ENCODE measurements at places on chromosomes 1 and 21.

DNA sequence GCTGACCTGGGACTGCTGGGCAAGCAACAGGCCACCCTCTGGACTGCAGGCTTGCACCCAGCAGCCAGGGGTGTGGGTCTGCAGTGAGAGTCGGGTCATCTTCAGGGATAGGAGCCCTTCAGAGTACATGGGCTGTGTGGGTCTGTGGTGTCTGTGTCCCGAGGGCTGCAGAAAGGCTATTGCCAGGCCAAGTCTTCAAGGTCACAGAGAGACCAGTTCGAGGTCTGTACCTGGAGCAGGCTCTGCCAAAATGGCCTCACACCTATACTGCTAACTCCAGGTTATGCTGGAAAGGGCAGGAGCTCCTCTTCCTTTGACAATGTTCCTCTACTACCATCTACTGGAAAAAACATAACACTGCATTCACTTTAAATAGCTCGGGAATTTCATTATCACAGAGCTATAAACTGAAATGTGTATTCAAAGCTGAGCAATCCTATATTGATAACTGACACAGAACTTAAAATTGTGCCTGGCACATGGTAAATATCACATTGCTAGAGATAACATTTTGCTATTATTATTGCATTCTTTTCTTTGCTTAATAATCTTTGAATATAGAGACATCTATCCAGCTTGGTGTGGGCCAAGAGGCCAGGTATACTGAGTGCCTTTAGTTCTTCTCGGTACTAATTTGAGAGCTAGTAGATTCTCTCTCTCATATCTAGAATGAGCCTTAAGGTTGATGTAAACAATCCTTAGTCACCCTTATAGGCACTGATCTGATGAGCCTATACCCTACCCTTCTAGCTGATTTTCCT lies 6.9 kb upstream of the DNAH14 start:
- peak; percentile 40 for DNase-seq

DNA sequence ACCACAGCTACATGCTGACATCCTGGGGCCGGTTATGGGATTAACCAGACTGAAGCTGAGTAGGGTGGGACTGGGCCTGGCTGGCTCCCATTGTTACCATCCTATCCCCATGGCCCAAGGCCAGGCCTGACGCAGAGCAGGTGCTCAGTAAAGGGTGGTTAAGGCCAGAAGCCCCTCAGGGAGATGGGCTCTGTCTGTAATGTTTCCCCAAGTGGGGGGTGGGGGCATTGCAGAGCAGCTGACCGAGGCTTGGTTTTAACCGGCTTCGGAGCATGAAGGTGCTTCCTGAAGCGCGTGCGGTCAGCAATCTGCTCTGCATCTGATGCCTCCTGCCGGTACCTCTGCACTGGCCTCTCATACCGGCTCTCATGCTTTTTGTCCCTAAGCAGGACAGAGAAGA lies 83.4 kb upstream of the ACTL8 start:
- DNase-seq = no peak

DNA sequence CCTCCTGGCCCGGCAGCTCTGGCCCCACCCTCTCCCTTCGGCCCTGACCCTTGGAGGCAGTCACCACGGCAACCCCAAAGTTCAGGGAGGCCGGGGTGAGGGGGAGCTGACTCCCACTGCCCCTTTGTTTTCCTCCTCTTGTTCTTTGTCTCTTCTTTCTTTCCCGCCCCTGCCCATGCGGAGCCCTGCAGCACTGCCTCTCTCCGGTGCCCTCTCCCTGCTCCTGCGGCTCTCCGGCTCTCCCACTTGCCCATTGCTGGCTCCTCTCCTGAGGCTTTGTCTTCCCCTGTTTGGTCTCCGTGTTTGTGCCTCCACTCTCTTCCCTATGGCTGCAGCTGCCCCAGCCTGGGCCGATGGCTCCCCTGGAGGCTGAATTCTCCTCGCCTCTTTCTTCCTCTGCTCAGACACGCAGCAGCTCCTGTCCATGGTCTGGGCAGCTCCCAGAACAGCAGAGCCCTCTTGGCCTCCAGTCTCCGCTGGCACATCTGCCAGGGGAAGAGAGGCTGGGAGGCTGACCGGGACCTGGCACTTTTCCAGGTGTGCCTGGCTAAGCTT lies 5.8 kb downstream of the CELSR2 start:
- DNase-seq = no peak

DNA sequence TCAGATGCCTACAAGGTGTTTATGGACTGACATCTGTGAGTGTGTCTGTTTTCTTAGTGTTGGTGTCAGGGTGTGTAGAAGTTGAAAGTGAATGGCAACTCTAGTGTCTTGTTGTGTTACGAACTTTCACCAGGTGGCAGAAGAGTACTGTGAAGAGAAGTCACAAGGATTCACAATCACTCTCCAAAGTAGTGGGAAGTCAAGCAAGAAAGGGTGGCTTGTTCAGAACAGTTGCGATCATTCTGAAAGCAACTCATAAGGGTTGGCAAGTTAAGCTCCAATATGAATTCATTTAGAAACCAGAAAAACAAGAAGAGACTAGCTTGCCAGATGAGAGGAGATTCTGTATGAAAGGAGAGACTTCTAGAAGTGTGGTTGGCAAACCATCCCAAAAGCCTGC lies 86.1 kb downstream of the FASLG start:
- DNase-seq = peak; percentile 60

DNA sequence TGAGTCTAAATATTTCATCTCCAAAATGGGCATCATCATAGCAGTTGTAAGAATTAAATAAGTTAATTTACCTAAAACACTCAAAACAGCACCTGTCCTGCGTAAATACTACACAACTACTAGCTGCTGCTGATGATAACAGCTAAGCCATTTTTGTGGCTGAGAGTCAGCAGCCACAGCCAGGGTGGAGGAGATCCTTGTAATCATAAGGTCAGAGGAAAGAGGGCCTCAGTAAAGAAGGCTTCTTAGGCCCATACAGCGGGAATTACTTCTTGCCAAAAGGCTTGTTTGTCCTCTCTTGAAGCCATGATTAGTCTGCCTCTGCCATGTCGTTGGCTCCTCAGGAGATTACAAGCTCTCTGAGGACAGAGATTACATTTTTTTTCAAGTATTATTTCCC lies 245.0 kb downstream of the FGGY start:
- DNase-seq = no peak

GRCh38 chr1:229928767-229929166 lies 138.3 kb upstream of the GALNT2 start:
- DNase-seq = no peak

GRCh38 chr1:84691122-84691783 lies 992 bp upstream of the SSX2IP start:
- no peak for DNase-seq

All from Caki2 (cell line).